ENCODE measurements at places on chromosomes 4 and X.

DNA sequence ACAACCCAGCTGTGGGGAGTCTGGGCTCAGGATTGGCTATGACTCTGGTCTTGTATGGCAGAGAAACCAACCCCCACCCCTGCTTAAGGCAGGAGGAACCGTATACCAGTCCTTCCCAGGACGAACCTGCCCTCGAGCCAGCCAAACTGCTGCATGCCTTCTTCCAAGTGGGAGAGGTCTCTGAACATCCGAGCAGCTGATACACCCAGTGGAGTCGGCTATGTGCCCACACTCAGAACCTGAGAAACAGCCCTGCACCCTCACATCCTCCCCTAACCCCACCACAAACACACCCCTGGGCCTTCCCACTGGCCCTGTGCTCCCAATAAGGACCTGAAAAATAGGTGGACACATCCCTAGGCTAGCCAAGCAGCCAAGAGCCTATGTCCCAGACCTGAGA is 21.8 kb downstream of the C4orf33 start:
- DNase-seq, result no peak

- DNase-seq, result no peak
Measured at GRCh38 chr4:87805971-87806370, 6.6 kb downstream of the IBSP start.

DNA sequence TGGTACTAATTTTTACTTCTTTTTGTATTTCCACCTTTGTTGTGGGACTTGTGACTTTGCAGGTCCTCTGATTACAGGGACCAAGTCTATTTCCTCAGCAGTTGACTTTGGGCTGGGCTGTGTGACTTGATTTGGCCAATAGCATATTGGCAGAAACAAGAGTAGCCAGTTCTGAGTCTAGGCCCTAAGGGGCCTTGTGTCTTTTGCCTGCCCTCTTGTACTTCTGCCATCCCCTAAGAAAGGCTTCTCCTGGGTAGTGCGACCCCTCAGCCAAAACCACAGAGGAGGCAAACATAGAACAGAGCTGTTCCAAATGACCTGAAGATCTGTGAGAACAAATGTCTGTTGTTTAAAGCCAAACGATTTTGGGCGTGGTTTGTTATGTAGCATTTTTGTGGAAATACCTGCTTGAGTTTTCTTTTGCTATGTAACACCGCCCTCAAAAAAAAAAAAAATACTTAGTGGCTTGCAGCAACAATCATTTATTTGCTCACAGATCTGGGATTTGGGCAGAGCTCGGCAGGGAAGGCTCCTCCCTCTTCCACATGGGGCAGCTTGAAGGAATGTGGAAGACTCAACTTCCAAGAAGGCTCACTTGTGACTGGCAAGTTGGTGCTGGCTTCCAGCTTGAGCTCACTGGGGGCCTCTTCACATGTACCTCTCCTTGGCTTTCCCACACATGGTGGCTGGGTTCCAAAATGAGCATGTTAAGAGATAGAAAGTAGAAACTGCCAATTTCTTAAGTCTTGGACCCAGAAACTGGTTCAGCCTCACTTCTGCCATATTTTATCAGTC is 423.0 kb upstream of the CNKSR2 start:
- no peak for DNase-seq

GRCh38 chr4:157792716-157793115 is 380.1 kb downstream of the GASK1B start:
- DNase-seq, result no peak

DNA sequence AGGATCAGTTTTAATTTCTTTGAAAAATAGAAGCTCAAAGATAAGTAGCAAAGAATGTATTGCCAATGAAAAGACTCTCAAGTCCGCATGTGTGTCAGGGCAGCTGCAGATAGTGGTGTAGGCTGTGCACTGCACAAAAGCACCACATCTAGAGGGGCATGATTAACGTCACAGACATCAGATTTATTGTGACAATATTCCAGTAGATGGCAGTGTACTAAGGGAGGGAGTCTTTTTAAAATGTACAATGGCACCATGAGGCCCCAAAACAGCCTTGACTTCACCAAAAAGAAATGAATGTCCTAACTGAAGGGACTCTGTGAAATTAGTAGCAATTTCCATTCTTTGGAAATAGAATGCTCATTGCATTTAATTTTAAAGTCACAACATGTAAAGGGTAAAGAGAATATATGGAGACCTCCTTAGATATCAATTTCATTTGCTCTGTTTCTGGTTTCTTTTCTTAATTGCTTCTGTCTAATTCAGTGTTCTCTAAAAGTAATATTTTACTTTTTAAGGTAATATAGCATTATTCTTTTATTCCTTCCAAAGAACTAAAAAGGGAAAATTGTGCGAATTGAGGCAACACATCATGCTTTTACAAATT is 98.4 kb downstream of the ZNF827 start:
- DNase-seq, result peak; percentile 66

DNA sequence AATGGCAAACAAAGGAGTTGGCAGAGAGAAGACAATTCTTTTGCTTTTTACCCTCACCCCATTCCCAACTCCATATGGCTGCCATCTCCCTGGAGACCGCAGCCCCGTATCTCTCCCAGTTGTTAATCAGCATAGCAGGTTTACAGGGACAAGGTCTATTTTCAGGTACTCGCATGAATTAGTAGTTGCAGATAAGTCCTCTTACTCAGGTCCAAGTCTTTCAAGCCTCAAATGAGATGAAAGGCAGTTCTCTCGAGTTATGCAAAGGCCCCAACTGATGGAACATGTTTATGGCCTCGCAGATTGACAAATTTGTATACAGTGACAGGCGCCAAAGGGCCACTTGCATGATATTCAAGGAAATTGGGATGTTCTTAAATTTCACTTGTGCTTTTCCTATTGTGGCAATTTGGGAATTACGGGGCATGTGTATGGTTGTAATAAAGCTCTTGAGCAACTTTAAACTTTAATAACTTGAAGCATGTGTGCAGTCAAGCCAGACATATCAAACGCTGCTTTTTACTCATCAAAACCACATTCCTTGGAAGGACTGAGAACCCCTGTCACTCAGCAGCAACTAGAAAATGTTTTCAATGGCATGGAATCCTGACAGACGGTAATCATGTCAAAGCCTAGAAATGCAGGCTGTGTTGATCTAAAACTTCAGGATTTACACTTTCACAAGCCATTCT is 45.1 kb downstream of the KDR start:
- DNase-seq, result no peak

GRCh38 chr4:144399927-144400326 is 246.0 kb upstream of the HHIP start:
- DNase-seq, result no peak

DNA sequence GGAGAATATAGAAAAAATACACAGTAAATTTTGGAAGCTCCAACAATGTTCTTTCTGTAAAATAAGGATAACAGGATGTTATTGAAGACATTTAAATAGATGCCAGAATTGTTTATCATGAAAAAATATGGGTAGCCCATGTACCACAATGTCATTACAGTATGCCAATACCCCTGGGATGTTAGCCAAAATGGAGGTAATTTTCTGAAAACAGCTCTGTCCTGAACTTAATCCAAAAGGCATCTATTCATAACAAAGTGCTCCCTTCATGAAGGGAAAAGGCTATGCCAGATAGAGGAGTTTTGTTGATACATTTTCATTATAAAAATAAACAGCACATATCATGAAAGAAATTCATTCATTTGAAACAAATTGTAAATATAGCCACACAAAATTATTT is 1902.6 kb upstream of the AGA start:
- no peak for DNase-seq

- no peak for DNase-seq
Measured at GRCh38 chr4:1866189-1866661, 5.0 kb upstream of the NSD2 start.

DNA sequence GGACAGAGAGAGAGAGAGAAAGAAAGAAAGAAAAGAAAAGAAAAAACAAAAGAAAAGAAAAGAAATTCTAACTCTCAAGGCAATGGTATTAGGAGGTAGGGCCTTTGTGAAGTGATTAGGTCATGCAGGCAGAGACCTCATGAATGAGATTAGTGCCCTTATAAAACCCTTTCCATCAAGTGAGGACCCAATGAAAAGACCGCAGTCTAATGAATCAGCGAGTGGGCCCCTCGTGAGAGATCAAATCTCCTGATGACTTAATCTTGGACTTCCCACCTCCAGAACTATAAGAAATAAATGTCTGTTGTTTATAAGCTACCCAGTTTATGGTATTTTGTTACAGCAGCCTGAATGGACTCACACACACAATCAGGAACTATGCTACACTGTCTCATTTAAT is 16.9 kb downstream of the AASDH start:
- no peak for DNase-seq
